ENCODE measurements at places on chromosomes 3 and 15.

DNA sequence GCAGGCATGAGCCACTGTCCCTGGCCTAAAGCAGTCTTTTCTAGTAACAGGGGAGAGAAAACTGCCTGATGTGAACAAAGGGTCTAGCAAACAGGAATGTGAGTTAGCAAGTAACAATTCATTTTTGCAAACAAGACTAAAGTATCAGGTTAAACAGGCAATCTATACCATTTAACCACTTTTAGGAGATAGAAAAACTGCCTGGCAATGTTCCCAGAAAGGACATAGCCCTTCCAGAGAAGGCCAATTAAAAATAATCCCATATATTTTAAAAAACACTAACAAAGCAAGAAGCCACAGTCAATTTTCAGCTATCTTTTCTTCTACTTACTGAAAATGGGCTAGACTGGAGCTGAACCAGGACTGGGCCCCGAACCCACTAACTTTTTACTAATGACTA is 6.3 kb downstream of the RBSN start:
- DNase-seq: no peak

GRCh38 chr3:171251835-171252234 is 208.4 kb downstream of the TNIK start:
- DNase-seq: no peak

DNA sequence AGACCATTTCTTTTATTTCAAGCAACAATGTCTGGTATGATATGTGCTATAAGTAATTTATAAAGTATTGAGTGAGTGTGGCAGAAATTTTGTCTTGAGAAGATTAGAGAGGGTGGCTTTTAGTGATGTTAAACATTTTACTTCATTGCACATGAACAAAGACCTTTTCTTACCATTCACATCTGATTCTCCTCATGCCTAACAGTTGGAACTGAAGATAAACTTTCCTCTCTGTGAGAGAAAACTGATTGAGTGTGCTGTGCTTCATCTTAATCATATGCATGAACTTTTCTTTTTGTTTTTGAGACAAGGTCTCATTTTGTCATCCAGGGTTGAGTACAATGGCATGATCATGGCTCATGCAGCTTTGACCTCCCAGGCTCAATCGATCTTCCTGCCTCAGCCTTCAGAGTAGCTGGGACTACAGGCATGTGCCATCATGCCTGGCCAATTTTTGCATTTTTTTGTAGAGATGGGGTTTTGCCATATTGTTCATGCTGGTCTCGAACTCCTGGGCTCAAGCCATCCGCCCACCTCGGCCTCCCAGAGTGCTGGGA is 377.7 kb upstream of the GOLIM4 start:
- DNase-seq: no peak

DNA sequence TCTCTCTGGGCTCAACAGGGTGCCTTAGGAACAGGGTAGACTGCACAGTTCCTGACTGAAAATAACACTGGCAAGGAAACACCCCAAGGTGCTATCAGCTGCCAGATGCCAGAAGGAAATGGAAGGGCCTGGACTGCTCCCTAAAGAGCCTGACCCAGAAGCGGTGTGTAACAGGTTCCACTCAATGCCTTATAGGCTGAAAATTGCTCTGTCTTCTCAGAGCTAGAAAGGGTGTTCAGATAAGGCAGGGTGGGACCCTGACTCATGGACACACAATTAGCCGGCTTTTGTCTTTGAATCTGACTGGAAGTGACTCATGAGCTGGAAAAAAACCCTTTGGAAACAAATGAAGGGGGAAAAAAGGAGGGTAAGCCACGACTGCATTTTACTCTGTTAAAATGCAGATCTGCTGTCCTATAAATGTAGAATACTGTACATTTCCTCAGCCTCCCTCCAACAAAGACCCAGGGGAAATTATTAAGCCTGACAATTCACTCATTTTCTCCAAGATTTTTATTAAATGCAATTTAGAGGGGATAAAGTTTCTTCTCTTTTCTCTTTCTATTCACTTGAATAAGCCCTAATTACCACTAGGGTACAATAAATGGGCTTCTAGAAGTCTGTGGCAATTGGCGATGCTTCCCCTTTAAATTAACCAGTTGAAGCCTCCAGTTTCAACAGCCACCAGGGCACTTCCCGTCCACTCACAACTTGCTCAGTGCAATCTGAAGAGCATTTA is 160.2 kb upstream of the TBL1XR1 start:
- no peak for DNase-seq

DNA sequence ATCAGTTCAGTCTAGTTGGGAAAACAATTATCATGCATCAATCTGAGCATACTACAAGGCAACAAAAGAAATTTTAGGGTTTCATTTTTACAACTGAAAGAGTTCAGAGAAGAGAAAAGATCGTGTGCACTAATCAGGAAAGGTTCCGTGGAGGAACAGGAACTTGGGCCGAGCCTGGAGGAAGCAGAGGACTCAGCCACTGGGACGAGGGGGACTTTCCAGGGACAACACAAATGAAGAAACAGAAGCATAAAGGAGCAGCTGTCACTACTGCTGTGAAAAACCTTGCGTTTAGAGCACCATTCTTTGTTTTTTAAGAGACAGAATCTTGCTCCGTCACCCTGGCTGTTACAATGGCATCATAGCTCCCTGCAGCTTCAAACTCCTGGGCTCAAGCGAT is 60.5 kb downstream of the MYO1E start:
- DNase-seq: no peak

GRCh38 chr3:46089237-46090011 is 62.1 kb upstream of the XCR1 start:
- no peak for DNase-seq

DNA sequence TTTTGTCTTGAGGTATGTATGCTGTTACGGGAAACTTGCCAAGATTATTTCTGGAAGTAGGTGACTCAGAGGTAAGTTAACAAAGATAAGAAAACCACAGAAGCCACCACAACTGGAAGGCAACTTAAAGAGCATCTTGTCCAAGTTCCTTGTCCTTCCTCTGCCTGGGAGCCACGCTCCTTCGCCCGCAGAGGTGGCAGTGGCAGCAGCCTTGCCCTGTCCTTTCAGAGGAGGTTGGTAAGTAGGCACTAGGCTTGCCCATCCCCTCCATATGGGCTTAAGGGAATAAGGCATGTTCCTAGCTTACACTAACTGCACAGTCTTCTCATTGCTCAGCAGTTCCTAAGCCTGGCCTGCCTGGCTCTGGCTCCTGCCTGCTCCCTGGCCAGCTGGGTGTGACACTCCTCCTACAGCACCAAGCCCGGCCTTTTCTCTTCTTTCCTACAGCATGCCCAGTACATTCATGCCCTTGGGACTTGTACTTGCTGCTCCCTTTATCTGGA is 48.0 kb upstream of the RAB6B start:
- no peak for DNase-seq

DNA sequence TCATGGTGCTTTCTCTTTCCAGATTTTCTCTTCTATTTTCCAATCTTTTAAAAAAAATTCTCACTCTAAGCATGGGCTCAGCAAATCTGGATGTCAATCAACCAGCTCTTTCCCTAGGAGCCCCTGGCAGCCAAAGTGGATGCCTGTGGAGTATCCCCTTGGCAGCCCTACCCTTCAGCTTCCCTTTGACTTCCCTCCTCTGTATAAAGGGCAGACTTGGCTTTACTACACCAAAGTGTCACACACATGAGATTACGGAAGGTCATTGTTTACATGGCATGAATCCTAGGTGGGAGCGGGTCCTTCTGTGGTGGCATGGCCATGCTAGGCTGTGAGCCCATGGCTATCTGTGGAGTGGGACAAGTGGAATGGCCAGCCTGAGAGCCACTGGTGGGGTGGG is 379.9 kb downstream of the GABRB3 start:
- DNase-seq: no peak

- peak; percentile 5 for DNase-seq
These were observed 1.5 kb downstream of the PTPN9 start for GRCh38 chr15:75577401-75578172.

GRCh38 chr15:58438111-58438510 is 6.3 kb downstream of the LIPC start:
- no peak for DNase-seq

- DNase-seq: no peak
These were observed at the start of gene PRR23B for GRCh38 chr3:139020868-139021234. TSS of gene PRR23B (minus strand) at chr3:139020926. CDS start at chr3:139020661, 265 bp downstream.

DNA sequence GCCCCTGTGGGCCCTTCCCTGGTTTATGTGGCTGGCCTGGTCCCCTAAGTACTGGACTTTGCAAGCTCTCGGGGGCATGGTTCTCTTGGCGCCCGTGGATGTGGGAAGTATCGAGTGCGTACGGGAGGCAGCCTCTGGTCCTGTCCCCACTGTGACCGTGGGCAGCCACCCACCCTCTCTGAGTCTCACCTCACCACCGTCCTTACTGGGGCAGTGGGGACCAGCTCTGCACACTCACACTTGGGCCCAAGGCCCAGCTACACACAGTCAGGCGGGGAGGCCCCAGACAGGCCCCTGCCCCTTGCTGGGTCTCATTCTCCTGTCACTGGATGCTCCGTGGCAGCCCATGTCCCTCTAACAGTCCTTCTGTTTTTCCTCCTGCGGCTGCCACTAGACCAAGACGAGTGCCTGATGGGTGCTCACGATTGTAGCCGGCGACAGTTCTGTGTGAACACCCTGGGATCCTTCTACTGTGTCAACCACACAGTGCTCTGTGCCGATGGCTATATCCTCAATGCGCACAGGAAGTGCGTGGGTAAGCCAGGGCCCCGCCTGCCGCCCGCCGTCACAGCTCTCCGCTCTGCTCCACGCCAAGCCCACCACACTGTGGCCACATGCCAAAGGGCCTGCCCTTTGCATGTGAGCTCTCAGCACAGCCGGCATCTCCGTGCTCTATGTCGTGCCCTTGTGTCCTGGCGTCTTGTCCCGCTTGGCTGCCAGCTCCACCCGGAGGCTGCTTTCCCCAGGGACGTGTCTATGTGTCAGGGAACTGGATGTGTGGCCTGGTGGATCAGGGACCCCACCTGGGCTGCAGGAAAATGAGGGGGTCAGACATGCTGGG is 72.7 kb downstream of the FBLN2 start:
- no peak for DNase-seq

GRCh38 chr15:68317281-68318007 is 39.9 kb downstream of the FEM1B start:
- DNase-seq: no peak

DNA sequence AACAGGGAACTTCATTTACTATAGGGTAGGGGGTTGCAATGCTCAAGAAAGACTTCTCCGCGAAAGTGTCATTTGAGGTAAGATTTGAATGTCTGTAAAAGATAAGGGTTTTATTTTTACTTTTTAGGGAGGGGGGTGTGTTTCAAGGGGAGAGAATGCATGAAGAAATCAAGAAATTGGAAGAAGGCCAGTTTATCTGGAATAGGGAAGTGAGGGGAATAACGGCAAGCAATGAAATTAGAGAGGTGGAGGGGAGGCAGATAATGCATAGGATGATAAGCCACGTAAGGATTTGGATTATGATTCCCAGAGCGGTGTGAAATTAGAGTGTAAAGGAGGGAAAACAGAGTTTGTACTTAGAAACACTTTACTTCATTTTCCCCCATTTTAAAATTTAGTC is 63.0 kb upstream of the MB21D2 start:
- DNase-seq: no peak

- peak; percentile 81 for DNase-seq
These were observed 68.9 kb upstream of the TNFSF10 start for GRCh38 chr3:172591876-172592771.

DNA sequence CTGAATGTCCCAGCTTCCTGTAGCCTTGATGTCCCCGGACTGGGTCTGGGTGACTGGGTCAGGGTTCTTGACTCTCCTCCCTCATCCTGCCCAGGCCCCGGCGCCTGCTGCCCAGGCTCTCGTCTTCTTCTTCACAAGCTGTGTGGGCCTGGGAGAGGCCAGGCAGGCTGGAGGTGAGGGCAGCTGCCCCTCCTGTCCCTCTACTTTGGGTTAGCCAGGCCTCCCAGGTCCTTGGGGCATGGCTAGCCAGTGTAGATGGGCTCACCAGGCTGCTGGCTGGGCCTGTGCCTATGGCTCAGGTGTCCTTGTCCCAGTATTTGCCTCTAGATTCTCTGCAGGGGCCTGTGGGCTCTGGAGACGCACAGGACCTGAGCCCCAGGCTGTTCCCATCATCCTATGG is 31.8 kb downstream of the TKT start:
- no peak for DNase-seq

- DNase-seq: no peak
These were observed 1.9 kb downstream of the KBTBD8 start for GRCh38 chr3:67000009-67000408.

GRCh38 chr3:195896361-195897080 is 11.8 kb downstream of the TNK2 start:
- no peak for DNase-seq

DNA sequence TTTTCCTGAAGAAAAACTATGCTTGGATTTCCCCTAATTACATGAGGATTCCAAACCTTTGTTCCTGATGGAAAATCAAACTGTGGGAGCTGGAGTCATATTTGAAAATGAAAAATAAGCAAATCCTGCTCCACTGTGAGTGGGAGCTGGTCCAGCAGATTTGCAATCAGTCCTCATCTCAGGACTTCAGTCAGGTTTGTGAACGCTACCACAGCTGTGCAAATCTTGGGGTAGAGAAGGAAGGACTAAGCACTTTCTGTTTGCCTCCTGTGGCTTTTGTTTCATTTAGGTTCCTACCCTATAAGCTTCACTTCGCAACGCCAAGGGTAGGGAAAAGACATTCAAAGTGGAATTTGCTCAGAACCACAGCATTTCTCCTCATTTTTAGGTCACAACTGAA is 238.2 kb downstream of the TUSC7 start:
- DNase-seq: no peak

DNA sequence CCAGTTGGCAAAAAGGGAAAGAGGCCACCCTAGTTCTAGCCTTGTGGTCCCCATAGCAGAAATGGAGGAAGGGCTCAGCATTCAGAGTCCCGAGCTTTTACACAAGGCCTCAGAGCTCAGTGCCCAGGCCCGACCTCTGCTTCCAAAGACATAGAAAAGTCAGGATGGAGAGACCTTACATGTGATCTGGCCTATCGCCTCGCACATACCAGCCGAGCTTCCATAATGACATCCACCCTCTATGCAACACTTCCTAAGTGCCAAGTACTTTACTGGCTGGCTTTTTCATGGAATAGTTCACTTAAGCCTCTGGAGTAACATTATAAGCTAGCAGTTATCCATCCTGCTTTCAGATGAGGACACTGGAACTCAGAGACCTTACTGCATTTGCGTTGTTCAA is 275.9 kb downstream of the FAM43A start:
- DNase-seq: no peak

DNA sequence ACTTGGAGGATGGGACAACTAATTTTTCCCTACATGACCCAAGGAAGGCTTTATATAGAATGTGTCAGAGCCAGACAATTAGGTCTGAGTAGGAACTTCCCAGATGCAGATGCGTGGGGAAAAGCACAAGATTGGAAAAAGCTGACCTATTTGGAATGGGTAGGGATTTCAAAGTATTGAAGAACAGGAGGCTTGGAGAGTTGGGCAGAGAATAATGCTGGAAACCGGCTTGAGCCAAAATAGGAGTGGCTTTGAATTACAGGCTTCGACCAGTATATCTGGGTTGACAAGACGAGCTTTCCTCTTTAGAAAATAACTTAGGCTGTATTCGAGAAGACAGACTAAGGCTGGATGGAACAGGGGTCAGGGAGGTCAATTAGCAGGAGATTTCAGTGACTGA is 181.1 kb downstream of the GBE1 start:
- no peak for DNase-seq

GRCh38 chr3:23915537-23916108 is 1.2 kb downstream of the NKIRAS1 start:
- no peak for DNase-seq
